ENCODE measurements at places on chromosomes 5 and 9.

- DNase-seq = no peak
Measured at GRCh38 chr5:88761939-88762338, 121.0 kb downstream of the MEF2C start.

DNA sequence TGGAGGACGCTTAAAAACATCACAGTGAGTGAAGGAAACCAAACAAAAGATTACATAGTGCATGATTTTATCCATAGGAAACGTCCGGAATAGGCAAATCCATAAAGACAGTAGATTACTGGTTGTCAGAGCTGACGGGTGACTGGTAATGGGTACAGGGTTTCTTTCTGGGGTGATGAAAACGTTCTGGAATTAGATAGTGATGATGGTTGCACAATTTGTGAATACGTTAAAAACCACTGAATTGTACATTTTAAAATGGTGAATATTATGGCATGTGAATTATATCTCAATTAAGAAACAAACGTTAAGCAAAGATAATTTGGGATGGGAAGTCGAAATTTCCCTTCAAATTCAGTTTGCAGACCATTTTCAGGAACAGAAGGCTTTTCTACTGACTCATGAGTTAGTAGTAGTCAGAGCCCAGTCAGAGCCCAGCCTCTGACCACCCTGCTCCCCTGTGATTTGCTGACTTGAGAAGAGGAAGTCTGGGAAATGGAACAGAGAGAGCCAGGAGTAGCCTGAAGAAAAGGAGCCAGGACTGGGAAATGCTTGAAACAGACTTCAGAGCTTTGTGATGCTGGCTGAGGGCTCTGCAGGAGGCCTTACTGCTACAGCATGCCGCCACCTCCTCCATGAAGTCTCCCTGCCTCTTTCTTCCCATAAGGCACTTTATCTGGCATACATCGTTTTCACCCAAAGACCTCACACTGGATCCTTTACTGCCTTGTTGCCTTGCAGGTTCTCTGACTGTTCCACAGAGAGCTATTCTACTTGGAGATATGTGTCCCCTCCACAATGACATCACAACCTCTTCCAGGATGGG lies 46.4 kb upstream of the CTNNA1 start:
- DNase-seq = no peak

- no peak for DNase-seq
Measured at GRCh38 chr5:178602752-178603151, 12.6 kb upstream of the COL23A1 start.

DNA sequence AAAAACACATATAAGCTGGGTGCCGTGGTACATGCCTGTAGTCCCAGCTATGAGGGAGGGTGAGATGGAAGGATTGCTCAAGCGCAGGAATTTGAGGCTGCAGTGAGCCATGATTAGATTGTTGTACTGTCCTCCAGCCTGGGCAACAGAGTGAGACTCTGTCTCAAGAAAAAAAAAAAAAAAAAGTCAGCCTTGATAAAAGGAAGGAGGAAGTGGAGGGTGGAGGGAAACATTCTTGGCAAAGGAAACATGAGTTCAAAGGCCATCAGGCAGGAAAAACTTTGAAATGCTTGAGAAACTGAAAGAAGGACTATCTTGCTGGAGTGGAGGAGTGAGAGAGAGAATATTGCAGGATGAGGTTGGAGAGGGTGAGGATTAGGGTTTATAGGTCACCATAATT lies 18.3 kb upstream of the ANKHD1 start:
- DNase-seq = no peak

DNA sequence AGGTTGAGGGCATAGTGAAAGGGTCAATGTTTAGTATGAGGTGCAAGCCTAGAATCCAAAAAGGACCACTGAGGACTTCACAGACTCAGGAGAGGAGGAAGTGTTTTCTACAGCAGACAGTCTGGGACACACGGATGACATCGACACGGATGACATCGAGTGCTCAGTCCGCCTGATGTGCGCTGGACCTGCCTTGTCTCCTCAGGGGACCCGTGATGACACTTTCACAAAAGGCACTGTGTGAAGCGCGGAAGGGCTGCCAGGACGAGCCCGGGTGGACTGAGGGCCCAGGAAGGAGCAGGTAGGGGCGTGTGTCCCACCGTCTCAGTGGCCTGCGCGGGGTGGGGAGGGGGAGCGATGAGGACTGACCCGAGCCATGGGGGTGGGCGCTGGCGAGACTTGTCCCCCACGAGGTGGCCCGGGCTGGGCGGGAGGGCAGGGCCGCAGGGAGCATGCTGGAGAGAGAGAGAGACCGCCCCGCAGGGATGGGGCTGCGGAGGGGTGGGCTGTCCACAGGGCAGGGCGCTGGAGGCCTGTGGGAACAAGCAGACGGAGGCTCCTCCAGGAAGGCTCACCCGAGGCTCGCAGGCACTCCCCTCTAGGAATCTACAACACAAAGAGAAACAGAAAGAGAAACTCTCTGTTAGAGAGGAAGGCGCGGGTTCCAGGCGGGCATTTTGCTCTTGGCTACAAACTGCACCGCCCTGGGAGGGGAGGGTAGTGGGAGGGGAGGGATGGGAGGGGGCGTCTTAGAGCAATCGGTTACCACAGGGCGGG lies 54.9 kb downstream of the USP20 start:
- no peak for DNase-seq

- DNase-seq = no peak
Measured at GRCh38 chr5:72147569-72147968, 40.3 kb downstream of the MAP1B start.

- DNase-seq = no peak
Measured at GRCh38 chr9:68832861-68833518, 128.0 kb downstream of the PIP5K1B start.

DNA sequence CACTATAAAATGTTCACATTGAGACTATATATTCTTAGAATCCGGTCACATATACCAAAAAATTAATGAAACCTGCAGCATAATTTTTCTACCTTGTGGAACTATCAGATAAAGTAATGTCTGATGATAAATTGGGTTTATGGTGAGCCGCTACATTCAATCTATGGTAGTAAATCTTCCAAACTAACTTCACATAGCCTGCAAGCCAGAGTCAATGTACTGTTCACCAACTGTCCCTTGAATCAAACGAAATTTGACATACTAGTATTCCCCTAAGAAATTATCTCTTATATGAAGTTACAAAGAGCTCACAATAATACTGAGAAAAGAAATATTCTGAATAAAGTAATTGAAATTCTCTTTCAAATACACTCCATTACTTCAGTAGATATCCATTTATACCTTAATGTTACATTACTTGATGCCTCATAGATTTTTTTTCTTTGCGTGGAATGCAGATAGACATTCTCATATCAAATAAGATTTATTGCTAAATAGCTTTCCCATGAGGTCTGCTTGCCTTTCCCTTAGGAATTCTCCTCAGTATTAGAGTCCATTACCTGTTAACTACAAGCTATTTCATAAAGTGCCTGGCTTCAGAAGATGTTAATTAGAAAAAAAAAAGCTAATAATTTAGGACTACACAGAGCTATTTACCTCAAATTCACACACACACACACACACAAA lies 169.5 kb downstream of the PTPRD start:
- no peak for DNase-seq

GRCh38 chr5:152642880-152643279 lies 237.8 kb upstream of the NMUR2 start:
- no peak for DNase-seq

- DNase-seq = no peak
Measured at GRCh38 chr5:112763165-112763564, 25.5 kb downstream of the APC start.

GRCh38 chr5:135839566-135839965 lies 5.1 kb downstream of the SLC25A48 start:
- DNase-seq = no peak

DNA sequence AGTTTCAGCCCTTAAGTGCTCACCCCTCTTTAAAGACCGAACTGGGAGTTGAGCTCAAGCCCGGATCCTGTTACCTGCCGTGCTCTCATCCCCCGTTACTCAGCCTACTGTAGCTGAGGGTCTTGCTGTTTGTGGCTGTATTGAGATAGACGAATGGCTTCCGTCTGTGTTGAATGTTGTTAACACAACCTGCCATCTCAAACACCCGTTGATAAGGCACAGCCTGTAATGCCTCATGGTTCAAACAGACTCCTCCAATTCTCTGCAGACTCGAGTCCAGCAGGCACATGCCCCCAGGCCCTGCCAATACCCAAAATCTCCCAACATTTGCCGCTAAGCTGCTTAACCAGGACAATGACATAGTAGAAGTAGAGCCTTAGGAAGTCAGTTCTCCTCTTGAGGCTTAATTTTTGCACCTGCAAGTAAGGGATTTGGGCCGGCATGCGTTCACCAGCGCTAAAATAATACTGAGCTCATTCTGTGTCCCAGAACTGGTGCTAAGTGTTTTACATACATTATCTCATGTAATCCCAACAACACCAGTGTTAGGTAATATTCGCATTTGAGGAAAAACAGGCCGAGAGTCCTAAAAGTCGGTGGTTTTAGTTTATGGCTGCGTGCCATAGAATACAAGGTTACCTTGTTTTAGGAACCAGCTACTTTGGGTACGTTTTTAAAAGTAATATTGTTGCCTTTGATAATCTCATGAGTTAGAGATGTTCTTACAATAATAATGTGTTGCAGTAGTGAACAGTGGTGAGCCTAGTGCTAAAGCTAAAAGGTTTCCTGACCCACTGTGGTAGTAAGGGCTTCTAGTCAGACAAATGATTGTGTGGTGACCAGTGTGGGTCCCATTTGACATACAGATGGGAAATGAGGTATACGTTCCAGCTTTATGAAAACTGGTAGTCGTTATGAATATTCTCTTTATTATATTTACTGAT lies 1.5 kb upstream of the RFX3 start:
- peak; percentile 40 for DNase-seq

DNA sequence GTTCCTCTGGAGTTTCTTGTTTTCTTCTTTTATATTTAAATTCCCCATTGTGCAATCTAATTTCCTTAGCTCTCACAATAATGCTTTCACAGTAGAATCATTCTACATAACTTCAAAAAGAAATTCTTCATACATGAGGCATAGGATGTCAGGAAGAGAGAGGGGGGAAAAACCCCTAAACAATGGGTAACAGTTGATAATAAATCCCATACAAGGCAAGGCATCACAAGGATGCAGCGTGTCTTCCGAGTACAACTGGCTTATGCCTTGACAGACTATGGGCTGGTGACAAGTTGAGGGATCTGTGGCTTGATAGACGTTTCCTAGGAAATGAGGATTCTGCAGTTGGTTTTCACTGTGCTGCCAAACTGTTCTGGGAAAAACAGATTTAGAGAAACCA lies 247.4 kb downstream of the ARL15 start:
- DNase-seq = no peak

DNA sequence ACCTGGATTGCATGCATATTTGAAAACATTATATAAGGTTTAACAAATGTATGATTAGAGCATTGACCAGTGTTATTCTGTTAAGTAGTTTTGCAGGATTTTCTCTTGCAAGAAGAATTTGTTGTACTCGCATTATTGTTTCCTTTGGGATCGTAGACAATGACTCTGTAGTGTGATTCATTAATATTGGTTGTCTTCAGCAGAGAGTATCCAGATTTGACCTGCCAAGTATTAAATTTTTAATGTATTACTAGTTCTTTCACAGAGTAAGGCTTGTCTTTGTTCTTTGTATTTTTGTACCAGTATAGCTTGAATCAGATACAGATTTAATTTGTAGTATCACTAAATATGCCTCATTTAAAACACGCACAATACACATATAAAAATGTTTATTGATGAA lies 155.0 kb downstream of the PBX3 start:
- no peak for DNase-seq

DNA sequence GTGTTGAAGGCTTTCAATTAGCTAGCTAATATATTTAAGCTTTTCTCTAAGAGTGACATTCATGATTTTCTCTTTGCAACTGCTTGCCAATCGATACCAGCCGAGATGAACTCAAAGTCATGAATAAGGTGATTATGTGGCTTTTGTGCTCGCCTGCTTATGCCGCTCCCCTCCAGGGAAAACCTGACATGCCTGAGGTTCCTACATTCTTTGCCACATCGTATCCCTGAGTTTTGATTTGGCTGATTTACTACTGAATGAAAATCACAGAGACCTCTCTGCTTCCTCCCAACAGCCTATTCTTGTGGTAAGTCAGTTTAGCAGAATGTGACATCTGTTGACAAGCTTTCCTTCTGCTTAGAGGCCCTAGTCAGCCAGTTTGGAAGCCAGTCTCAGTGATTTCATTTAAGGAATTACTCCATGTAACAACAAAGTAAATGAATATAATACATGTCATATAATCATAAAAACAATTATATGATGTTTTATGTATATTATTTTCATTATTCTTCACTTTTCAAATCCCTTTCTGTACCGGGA lies 513.4 kb downstream of the CSNK1G3 start:
- DNase-seq = no peak

DNA sequence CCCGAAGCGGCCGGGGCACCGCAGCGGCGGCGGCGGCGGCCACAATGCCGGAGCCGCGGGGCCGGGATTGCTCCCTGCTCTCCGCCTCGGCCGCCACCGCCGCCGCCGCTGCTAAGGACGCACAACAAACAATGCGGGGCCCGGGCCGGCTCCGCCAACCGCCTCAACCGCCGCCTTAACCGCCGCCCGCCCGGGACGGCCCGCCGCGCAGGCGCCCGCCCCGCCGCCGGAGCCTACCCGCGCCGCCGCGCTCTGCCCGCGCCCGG lies 254 bp downstream of the STRBP start:
- DNase-seq = no peak

DNA sequence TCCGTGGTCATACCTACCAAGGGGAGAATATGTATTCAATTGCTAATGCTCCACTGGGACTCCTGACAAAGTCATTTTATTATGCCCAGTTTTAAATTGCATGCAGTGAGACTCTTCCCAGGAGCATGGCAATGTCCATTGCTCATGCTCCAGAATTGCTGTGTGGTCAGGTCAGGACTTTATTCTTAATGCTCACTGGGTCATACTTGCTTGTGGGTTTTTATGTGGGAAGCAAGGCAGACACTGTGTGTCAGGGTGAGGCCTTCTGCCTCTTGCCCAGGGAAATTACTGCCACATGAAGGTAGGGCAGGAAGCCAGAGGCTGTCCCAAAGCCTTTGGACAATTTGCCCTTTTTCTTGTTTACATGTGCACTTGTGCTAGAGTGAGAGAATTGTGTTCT lies 164.6 kb upstream of the MEF2C start:
- no peak for DNase-seq

DNA sequence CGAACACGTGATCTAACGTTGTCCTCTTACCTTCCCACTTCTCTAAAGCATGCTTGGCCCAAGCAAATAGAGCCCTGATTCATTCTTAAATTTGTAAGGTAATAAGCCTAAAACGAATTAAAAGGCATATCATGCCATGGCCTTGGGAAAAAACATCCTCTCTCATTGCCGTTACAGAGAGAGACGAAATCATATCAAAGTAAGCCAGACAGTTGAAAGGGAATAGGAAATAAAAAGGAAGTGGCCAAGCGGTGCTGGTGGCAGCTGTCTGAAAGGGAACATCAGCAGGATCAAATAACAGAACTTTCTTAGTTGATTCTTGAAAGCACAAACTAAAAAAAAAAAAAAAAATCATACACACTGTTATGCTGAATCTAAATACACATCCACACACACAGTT lies 49.1 kb upstream of the CDH6 start:
- DNase-seq = no peak

Data from NCI-H1694 (cell line).